ENCODE measurements at places on chromosomes 11 and 22. TPM values are rescaled to one million over a fixed set of nuclear protein-coding genes. Genes with fewer than 3 reads are reported as not detected.
A peak's percentile ranks its signal among the peaks of the same experiment; 100 is the strongest.

DNA sequence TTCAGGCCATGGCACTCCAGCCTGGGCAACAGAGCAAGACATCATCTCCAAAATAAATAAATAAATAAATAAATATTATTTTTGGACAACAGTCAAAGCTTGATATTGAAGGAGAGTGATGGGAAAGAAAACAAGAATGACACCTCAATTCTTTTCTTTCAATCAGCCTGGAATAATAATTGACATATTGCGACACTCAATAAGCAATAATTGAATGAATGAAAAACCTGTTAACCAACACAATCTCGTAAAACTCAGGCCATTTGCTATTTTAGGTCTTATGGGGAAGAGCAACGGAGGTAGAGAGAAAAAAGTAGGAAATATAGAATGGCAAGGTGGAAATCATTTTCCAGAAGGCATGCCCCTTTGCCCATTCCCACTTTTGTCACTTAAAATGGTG lies 10.5 kb upstream of the RBFOX2 start:
- DNase-seq, result no peak

DNA sequence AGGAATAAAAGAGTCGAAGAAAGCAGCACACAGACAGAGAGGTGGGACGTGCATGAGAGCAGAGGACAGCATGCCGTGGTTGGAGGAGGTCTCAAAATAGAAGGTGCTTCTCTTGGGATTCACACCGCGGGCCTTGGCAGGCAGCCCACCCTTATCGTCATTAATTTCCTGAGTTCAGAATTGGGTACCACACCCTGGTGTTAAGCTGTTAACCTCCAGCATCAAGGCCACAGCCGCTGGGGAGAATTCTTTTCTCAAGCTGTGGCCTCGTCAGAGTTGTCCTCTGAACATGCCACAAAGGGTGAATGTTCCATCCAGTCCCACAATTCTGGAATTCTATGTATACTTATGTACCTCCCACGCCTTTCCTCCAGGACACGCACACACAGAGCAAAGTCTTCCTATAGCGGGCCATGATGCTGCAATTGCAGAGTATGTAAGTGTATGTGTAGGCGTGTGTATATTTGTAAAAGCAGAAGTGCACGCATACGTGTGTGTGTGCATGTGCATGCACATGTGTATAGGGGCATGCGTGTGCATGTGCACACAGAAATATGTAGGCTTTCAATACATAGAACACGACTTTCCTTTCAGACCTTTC lies 39.0 kb downstream of the ADAMTS8 start:
- peak; percentile 55 for DNase-seq

DNA sequence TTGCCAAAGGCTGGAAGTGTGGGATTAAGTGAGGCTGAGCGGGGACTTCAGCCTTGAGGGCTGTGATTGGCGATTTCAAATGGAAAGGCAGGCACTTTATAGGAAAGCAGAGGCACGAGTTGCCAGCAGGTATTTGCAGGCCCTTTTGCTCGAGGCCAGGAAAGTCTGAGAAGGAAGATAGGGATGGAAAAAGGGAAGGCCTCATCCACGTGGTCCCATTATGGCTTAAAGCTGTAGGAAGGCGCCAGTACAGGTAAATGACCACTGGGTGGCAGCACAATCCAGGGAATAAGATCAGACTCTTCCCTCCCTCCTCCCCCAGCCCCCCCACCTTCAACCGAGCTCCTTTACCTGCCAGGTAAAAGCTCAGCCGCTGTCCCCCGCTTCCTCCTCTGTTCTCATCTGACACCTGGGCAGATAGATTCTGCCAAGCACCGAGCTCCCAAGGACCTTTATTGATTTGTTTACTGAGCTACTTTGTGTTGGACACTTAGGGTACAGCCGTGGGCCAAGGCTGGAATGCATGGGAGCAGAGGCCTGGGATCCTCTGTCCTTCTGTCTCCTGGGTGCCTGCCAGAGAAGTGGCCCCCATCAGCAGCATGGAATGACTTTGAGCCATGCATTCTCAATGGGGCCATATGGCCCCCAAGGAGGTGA lies 7.5 kb downstream of the P2RX3 start:
- DNase-seq, result peak; percentile 64

DNA sequence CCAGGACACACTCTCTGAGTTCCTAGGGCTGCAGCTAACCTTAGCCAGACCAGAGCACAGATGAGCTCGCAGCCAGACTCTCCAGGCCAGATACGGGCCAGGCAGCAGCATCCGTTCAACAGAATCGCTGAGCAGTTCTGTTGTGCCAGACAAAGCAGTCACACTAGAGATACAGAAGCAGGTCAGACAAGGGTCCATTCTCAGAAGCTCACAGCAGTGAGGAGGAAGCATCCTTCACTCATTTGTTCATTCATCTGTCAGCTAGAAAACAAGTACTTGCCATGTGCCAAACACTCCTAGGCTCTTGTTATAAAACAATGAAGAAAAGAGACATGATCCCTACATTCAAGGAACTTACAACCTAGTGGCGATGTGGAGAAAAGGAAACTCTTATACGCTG lies 2.6 kb downstream of the LMO2 start:
- no peak for DNase-seq

DNA sequence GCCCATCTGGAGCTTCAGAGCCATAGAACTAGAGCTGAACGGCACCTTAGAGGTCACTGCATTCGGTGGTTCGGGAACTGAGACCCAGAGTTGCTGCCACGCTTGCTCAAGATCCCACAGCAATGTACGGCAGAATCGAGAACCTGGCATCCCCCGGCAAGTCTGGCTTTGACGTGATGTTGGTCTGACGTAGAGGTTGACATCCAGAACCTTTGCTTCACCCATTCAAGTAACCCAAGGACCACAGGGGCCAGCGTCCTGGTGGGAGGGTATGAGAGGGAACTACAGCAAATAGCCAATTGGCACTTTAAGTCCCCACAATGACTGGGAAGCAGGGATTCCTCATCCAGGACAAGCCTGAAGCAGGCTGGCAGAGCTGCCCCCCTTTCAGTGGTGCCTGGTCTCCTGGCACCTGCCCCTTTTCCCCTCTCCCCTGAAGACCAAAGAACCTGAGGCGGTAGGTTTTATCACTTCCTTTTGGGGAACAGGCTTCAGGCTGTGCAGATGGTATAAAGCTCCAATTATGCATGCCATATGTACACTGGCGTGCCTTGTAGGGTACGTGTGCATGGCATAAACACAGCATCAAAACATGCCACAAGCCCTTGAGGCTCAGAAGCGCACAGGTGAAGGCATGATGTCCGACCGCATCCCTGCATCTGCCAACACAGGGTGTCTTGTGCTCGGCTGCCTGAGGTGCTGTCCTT lies 15.3 kb upstream of the TEF start:
- no peak for DNase-seq

GRCh38 chr11:126282361-126282735 lies 545 bp upstream of the TIRAP start:
- peak; percentile 74 for DNase-seq

DNA sequence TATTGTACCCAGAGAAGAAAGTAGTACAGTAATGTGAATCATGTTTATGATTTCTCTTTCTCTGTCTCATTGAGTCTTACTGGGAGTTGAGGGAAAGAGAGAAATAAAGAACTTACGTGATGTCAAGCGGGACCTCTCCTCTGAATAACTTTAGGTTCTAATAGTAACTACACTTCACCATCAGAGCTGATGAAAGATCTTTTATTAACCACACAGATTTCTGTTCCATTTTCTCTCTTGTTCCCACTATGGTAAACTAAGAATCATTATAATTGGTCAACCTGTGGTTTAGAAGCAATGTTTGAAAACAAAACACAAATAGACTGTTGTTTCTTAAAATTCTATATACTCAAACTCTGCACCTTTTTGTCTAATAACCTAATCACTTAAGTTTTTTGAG lies 142.3 kb downstream of the ELP4 start:
- no peak for DNase-seq

DNA sequence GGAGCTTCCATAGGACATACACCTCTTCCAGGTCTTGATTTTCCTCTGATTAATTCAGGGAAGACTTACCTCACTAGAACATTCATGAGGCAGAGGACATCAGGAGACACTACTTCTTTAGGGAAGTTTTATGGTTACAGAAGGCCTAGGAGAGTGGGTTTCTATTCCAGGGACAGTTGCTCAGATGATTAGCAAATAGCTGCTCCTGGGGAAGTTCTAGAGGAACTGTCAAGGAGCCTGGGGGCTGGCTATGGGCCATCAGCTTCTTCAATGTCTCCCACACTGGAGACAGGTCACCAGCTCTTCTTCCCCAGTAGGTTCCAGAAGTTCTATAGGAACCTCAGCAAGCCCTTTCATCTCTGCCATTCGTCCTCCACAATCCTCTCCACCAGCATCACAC lies 11.5 kb upstream of the OR10A5 start:
- DNase-seq, result no peak

GRCh38 chr11:109405671-109406070 lies 16.3 kb upstream of the C11orf87 start:
- DNase-seq, result no peak

Gene SNX32
- total RNA-seq, result not detected

GRCh38 chr22:49878206-49878605 lies 24.6 kb downstream of the ZBED4 start:
- no peak for DNase-seq

- no peak for DNase-seq
Observed at GRCh38 chr22:33513388-33514338, 406.6 kb downstream of the LARGE1 start.

Gene CCDC88B
- 7.2 TPM for total RNA-seq

DNA sequence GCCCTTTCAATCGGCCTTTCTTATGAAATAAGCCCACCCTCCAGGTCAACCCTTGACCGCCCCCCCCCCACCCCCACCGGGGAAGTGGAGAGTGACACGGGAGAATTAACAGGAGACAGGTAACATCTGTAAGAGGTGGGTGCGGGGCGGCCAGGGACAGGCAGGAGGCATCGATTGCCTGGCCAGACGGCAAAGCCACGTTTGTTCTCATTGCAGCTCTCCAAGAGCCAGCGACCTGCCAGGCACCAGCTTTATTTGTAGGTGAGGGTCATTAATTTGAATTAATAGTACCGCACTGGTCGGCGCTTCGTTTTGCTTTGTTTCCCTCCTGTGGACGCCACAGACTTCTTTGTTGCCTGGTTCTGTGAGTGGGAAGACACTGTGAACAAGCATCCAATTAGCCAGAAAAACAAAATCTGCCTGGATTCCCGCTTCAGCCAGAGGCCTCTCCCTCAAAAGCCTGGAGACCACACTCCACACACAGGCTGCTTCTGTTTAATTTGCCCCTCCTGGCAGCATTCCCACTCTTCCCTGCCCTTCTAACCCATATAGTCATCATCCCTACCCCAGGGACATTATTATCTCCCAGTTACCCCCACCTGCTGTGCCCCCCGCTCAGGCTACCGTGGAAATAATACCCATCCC lies 104.5 kb upstream of the OPCML start:
- DNase-seq, result no peak

DNA sequence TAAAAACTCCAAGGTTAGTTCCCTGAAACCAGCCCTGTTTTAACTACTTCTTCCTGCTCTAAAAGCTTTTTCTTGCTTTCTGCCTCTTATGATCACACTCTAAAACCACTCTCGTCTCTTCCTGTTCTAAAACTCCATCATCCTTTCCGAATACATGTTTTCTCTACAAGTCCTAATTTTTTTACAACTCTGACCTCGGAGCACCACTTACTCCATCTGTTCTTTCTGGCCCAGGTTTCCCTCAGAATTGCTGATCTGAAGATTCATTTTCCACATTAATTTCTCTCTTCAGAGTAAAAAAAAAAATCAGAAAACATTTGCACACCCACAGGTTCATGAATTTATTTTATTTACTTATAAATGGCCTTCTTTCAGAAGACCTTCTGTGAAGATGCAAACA lies 265.7 kb upstream of the CADM1 start:
- no peak for DNase-seq

GRCh38 chr11:4891996-4892640 lies 10.4 kb downstream of the OR51T1 start:
- no peak for DNase-seq

GRCh38 chr22:36480941-36481392 lies 473 bp downstream of the TXN2 start:
- DNase-seq, result no peak

DNA sequence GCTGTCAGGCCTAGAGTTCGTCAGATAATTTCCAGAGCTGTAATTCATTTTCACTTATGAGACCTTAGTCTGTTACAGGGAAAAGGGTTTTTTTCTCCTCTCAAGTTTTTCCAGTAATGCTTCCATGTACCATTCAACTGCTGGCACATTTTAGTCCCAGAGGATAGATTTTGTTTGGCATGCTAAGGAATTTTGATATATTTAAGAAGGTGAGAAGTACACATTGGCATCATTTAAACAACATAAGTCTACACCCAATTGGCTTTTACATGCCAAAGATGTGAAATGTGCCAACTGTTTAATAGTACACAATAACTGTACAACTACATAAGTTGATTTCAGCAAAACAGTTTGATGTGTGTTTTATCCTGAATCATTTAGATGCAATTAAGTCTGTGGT lies 71.0 kb downstream of the PAX6 start:
- no peak for DNase-seq

- DNase-seq, result no peak
Observed at GRCh38 chr11:35750315-35750714, 87.7 kb downstream of the TRIM44 start.

- DNase-seq, result no peak
Observed at GRCh38 chr11:94673951-94674491, 94.1 kb upstream of the AMOTL1 start.

Gene OR51I1
- not detected for total RNA-seq

DNA sequence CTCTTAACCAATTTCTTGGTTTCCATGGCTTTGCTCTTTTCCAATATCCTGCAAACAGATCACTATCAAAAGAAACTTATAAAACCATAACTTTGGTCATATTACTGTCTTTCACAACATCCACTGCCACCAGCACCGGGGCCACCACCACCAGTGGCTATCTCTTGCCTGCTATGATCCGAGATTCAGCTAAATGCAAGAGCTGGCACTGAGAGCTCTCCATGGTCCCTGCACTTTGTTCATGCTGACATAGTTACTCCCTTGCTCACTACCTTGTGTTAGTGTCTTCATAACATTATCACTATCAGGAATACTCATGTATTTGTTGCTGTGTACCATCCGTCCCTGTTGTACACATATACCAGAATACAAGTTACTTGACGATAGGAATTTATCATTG lies 299.0 kb downstream of the ETS1 start:
- DNase-seq, result no peak

GRCh38 chr22:41178425-41178975 lies 26.6 kb upstream of the L3MBTL2 start:
- DNase-seq, result peak; percentile 78

All from left ventricle myocardium superior (tissue), 1 donor.